ENCODE measurements at places on chromosomes 1 and 21.

GRCh38 chr21:34835526-34835925 lies 166.7 kb downstream of the CLIC6 start:
- no peak for DNase-seq

DNA sequence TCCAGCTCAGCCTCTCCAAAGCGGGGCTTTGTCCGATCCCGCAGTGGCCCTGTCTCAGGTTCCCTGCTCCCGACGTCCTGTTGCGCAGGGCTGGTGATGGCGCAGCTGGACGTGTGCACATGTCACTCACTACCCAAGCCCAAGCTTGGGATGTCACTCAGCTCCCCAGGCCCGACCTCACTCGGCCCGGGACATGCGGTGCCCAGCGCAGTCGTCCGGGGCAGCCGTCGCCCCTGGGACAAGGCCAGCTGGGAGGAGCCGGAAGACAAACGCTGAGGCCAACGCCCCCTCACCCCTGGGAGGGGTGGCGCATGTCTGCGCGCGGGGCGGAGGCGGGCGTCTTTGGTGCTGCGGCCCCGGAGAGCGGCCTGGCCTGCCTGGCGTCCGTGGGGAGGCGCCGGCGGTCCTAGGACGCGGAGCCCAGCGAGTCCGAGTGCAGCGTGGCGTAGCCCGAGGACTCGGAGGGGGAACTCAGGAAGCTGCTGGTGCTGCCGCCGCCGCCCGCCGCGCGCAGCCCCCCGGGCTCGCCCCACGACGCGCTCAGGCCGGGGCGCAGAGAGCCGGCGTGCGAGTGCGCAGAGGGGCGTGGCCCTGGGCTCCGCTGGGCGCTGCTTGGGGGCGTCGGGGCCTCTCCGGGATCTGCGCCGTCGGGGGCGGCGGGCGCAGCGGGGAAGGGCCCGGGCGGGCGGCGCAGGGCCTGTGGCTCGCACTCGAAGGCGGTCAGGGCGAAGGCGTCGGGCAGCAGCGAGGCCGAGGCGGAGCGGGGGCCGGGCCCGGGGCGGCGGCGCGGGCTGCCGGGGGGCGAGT lies 5.2 kb downstream of the HES3 start:
- no peak for DNase-seq

DNA sequence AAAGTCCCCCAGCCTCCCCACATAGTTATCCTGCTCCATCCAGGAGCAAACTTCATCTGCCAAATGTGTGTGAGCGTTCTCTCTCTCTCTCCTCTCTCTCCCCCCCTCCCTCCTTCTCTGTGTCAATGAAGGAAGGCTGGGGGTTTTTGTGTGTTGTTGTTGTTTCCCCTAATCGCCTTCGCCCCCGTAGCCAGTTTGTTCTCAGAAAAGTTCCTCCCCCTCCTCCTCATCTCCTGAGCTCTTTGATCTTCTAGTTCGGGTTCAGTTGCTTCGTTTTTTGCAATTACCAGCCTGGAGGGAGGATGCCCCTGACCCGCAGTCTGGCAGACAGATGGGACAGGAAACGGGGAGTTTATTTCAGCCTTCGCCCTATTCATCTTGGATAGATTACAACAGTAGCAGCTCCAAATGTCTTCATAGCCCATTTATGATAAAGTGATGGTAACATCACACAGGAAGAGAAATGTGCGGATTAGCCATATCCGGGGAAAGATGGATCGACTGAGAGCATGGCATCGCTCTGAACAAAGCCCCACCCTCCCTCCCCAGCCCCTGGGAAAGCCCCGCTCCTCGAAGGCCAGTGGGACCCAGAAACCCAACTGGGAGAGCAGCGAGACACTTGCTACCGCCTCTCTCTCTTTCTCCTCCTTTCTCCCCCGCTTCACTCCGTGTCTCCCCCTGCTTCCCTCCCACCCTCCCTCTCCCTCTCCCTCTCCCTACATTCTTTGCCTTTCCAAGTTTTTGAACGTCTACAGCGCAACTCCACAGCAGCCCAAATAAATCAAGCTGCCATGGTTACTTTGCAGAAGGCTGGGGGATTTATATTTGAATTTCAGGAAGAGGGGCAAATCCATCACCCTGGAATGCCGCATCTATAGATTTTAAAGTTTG lies 139.7 kb upstream of the ARHGEF16 start:
- DNase-seq = no peak

GRCh38 chr1:30381266-30381665 lies 342.1 kb downstream of the MATN1 start:
- no peak for DNase-seq

DNA sequence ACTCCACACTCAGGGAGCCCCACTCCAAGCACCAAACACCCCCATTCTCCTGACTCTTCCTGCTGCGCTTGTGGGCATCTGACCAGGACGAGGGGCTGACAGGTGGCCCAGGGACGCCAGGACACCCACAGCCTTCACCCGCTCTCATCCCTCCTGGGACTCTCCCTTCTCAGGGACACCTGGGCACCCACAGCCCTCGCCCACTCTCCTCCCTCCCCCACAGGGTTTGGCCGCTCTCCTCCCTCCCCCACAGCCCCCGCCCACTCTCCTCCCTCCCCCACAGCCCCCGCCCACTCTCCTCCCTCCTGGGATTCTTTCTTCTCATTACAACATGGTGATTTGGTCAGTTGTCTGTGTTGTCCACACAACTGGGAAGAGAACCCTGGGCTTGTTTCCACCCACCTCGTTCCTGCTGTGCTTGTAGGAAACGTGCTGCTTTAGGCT lies 43.4 kb downstream of the PRDM15 start:
- DNase-seq = no peak

- DNase-seq = no peak
Measured at GRCh38 chr1:9101510-9102146, 27.3 kb downstream of the GPR157 start.

Data from thoracic aorta (tissue), 2 donors.